ENCODE measurements at places on chromosomes 16 and 17.

DNA sequence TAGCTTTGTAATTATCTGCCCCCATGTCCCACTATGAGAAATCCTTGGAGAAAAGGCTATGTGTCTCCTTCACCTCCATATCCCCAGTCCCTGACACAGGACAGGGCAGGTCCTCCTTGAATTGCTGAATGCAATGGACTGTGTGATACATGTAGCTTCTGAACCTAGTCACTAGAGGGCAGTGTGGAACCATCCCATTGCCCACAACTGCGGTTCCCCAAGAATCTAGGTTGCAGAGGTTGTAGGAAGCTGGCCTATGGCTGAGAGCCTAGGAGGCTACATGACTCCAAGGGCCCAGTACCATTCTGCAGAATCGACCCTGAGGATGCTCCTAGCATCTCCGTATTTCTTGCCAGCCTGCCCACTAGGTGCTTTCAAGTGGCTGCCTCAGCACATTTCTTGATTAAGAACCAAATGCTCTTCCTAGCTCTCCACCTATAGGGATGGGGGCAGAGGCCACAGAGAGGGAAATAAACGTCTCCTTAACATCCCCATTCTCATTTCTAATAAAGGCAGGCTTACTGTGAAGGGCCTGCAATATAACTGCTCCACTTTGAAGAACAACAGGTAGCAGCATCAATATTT, 394.0 kb downstream of the CA10 start:
- DNase-seq = peak; percentile 55
- no peaks in the 10 kb centered on the region for H3K27me3 ChIP-seq

GRCh38 chr17:65297384-65297783, 160.2 kb downstream of the RGS9 start:
- peaks cover 9% of the 10 kb centered on the region for H3K4me1 ChIP-seq
- no peaks in the 10 kb centered on the region for H3K27me3 ChIP-seq
- H3K4me3 ChIP-seq = no peak overlapping the region
- no peak overlapping the region for H3K27ac ChIP-seq

- H3K36me3 ChIP-seq = no peaks in the 10 kb centered on the region
- H3K27ac ChIP-seq = no peak overlapping the region
- no peak overlapping the region for H3K4me3 ChIP-seq
Measured at GRCh38 chr17:45581860-45582259, 91.3 kb upstream of the PLEKHM1 start.

DNA sequence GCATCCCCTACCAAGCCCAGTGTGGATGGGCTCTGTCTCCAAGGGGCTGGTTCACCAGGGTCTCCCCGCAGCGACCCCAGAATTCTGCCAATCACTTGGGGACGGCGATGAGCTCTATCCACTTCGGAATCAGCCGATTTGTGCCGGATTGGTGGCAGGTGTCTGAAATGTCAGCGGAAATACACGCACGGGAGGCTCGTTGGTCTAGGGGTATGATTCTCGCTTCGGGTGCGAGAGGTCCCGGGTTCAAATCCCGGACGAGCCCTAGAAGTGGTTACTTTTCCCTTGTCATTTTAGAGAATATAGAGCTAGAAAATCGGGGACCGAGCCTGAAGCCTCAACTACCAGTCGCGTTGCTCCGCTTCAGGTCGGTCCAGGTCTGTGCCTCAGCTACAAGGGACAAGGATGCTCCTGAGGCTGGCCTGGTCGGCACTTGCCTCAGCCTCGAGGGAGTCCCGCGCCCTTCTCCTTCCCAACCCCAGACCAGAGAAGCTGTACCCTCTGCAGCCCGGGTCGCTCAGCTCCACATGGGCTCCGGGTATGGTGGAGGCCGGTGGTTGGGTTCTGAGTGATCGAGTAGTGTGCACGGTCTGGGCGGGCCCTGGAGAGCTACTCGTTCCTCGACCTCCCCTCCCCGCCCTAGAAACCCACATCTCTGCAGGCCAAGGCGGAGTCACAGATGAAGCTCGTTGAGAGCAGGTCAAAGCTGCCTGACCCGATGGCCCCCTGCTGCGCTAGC, 16.0 kb upstream of the OR1F1 start:
- no peak overlapping the region for H3K27ac ChIP-seq
- peaks cover 62% of the 10 kb centered on the region for H3K27me3 ChIP-seq
- no peaks in the 10 kb centered on the region for H3K4me1 ChIP-seq
- peak overlapping the region; percentile 21 for H3K4me3 ChIP-seq
- H3K36me3 ChIP-seq = no peaks in the 10 kb centered on the region
- no peak for DNase-seq

- no peaks in the 10 kb centered on the region for H3K4me1 ChIP-seq
- no peak for DNase-seq
- H3K36me3 ChIP-seq = no peaks in the 10 kb centered on the region
- H3K27ac ChIP-seq = no peak overlapping the region
Measured at GRCh38 chr17:37756051-37756450, 11.2 kb upstream of the HNF1B start.

DNA sequence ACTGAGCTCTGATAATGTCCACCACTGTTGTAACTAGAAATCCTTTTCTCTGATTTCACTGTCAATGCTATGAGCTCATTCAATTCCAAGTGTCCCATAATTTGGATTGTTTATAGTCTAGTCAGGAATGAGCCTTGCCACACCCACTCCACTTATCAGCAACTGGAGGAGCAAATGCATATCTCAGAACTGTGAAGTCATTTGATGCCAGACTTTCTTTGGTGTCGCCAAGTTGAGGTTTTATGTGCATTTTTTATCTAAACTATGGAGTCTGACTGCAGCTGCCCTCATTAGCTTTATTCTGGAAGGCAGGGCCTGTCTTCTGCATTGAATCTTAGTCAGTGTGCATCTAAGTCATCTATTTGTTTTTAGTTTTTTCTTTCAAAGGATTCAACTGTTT, 361.3 kb downstream of the PMP22 start:
- H3K4me1 ChIP-seq = no peaks in the 10 kb centered on the region
- H3K36me3 ChIP-seq = no peaks in the 10 kb centered on the region
- H3K27me3 ChIP-seq = no peaks in the 10 kb centered on the region

DNA sequence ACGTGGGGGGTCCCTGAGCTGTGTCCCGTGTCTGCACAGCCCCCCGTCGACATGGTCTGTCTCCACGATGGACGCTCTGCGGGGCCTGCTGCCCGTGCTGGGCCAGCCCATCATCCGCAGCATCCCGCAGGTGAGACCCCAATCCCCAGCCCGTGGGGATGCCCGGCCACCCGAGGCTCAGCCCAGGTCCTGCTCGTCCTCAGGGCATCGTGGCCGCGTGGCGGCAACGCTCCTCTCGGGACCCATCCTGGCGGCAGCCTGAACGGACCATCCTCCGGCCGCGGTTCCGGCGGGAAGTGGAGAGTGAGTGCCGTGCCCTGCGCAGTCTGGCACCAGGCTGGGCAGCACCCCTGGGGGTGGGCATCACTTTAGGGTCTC, 4.9 kb downstream of the MSLN start:
- H3K4me3 ChIP-seq = no peak overlapping the region
- H3K27ac ChIP-seq = no peak overlapping the region

DNA sequence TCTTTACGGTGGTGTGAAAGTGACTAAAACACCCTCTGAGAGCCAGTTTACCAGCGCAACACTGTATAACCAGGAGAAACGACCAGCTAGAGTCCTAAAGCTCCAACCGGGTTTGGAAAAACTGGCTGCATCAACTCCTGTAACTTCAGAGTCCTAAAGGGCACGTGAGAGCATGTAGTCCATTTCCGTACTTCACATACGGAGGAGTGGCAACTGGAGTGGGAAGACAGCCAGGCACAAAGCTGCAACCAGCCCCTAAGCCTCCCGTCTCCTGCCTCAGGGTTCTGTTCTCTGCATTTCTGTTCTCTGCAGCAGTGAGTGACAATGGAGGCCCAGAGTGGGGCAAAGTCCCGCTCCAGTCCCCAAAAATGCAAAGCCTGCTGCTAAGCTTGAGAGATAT, 19.2 kb downstream of the TEKT1 start:
- H3K4me1 ChIP-seq = no peaks in the 10 kb centered on the region
- H3K4me3 ChIP-seq = no peak overlapping the region
- H3K27ac ChIP-seq = no peak overlapping the region
- no peaks in the 10 kb centered on the region for H3K36me3 ChIP-seq
- H3K27me3 ChIP-seq = no peaks in the 10 kb centered on the region

DNA sequence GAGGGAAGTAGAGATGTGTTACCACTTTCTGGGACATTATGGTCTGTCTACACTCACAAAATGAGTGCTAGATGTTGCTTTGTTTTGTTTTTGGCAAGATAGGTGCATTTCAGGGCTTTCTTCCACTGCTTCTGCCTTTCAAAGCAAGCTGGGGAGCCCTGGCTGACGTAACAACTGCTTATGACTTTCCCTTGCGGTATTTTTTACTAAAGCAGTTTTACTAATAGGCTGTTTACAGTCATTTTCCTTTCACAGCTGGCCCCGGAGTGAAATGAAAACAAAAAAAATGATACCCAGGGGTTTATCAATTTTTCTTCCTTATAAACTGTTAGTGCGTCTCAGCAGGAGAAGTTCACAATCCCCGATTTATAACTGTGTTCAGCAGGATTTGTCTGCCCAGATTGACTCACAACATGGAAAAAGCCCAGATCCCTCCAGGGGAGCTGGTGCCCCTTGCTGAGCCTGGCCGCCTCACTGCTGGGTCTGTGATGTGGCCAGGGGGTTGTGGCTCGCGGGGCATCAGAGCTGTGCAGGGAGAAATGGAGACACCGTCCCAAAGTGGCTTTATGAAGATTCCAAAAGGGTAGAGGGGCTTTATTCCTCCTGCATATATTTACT, 184.4 kb upstream of the HS3ST3A1 start:
- no peak overlapping the region for H3K27ac ChIP-seq
- H3K27me3 ChIP-seq = no peaks in the 10 kb centered on the region
- DNase-seq = no peak

- no peaks in the 10 kb centered on the region for H3K27me3 ChIP-seq
- peaks cover 17% of the 10 kb centered on the region for H3K4me1 ChIP-seq
- H3K27ac ChIP-seq = peak overlapping the region; percentile 94
- H3K36me3 ChIP-seq = no peaks in the 10 kb centered on the region
Measured at GRCh38 chr17:77449373-77449907, 308.7 kb downstream of the SEC14L1 start.

DNA sequence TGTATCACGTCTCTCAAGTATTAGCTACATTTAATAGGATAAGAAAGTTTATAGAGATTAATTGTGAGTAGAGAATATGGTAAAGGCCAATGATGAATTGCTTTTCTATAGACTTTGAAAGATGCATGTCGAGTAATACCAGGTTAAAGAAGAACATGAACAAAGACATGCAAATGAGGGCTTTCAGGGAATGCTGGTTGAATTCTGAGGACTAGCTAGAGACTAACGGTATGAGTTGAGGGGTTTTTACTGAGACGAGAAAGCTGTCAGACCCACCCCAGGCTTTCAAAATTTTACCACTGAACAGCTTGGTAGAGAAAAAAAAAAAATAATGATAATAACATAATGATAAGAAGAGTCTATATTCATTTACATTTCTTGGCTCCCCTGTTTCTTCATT, 796.0 kb upstream of the CDH8 start:
- H3K36me3 ChIP-seq = no peaks in the 10 kb centered on the region
- no peaks in the 10 kb centered on the region for H3K27me3 ChIP-seq
- H3K4me3 ChIP-seq = no peak overlapping the region
- DNase-seq = no peak
- H3K4me1 ChIP-seq = no peaks in the 10 kb centered on the region
- H3K27ac ChIP-seq = no peak overlapping the region

- H3K27me3 ChIP-seq = no peaks in the 10 kb centered on the region
- H3K27ac ChIP-seq = no peak overlapping the region
- H3K4me1 ChIP-seq = no peaks in the 10 kb centered on the region
Measured at GRCh38 chr16:80442779-80443178, 98.0 kb upstream of the DYNLRB2 start.

- no peaks in the 10 kb centered on the region for H3K27me3 ChIP-seq
- no peak overlapping the region for H3K27ac ChIP-seq
- no peak overlapping the region for H3K4me3 ChIP-seq
- no peak for DNase-seq
- H3K4me1 ChIP-seq = no peaks in the 10 kb centered on the region
- H3K36me3 ChIP-seq = no peaks in the 10 kb centered on the region
Measured at GRCh38 chr16:26705346-26705745, 361.4 kb upstream of the C16orf82 start.

DNA sequence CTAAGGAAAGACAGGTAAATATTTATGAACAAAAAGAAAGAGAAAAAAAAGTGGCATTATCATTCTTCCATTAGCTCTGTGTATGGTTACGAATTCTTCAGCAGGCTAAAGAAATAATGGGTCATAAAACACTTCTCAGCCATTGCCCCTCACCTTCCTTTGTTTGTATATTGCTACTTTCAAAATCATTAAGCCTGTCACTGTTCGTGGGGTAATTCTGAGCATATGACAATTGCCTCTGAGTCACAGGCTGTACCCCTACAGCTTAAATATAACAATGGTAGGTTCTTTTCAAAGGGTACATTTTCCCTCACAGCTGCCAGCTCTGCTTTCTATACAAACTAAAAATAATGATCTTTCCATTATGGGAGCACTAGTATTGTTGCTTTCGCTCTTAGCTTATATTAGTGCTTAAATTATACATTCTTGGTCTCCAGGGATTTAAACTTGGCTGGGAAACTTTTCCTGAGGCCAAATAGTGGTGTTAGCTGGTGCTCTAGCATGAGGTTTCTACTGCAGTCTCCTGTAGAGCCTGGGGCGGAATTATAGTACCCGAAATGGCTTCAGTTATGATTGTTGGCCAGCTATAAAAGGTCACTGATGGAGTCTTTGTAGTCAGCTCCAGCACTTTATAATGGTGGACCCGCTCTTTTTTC, 74.7 kb upstream of the CDH11 start:
- no peaks in the 10 kb centered on the region for H3K4me1 ChIP-seq
- H3K27ac ChIP-seq = no peak overlapping the region
- DNase-seq = no peak
- H3K27me3 ChIP-seq = no peaks in the 10 kb centered on the region

DNA sequence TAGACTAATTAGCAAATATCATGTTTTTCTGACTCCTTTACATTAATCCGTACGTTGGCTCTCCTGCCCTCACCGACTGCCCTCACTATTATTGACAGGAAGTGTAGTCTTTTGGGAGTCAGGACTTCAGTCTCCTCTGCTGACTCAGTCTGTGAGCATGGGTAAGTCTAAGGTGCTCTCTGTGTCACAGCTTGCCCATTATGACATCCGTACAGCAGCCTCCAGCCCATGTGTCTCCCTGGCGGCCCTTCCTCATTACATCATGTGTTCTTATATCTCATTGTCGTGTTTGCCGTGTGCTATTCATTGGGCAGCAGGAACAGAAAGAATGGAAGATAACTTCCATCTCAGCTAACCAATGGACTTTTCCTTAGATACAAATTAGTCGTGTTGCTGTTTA, 77.5 kb downstream of the MRTFB start:
- no peaks in the 10 kb centered on the region for H3K36me3 ChIP-seq
- no peak overlapping the region for H3K4me3 ChIP-seq
- H3K27ac ChIP-seq = no peak overlapping the region
- DNase-seq = no peak
- no peaks in the 10 kb centered on the region for H3K4me1 ChIP-seq

GRCh38 chr16:4105848-4106247, 10.4 kb downstream of the ADCY9 start:
- H3K4me3 ChIP-seq = no peak overlapping the region
- H3K27me3 ChIP-seq = no peaks in the 10 kb centered on the region
- no peak for DNase-seq
- H3K36me3 ChIP-seq = no peaks in the 10 kb centered on the region

- H3K36me3 ChIP-seq = peaks cover 85% of the 10 kb centered on the region
- H3K27ac ChIP-seq = no peak overlapping the region
- DNase-seq = no peak
- no peaks in the 10 kb centered on the region for H3K4me1 ChIP-seq
- no peak overlapping the region for H3K4me3 ChIP-seq
Measured at GRCh38 chr16:8919089-8919933, 37.2 kb downstream of the LITAFD start.

GRCh38 chr17:10195090-10195805, 3.2 kb downstream of the GAS7 start:
- DNase-seq = no peak
- no peaks in the 10 kb centered on the region for H3K4me1 ChIP-seq
- no peak overlapping the region for H3K27ac ChIP-seq
- H3K36me3 ChIP-seq = no peaks in the 10 kb centered on the region

All from Peyer's patch (tissue), 4 donors.